ENCODE measurements at places on chromosomes 1 and 21. TPM values are rescaled to one million over a fixed set of nuclear protein-coding genes. Genes with fewer than 3 reads are reported as not detected.
A peak's percentile ranks its signal among the peaks of the same experiment; 100 is the strongest.

- no peak for DNase-seq
- no peaks in the 10 kb centered on the region for H3K36me3 ChIP-seq
- no peak overlapping the region for H3K4me3 ChIP-seq
- no peaks in the 10 kb centered on the region for H3K4me1 ChIP-seq
Observed at GRCh38 chr1:61233121-61233660, 150.8 kb downstream of the NFIA start.

GRCh38 chr1:86209346-86209745 lies 52.8 kb upstream of the COL24A1 start:
- H3K36me3 ChIP-seq, result no peaks in the 10 kb centered on the region
- H3K27me3 ChIP-seq, result no peaks in the 10 kb centered on the region
- H3K4me3 ChIP-seq, result no peak overlapping the region
- DNase-seq, result no peak
- H3K27ac ChIP-seq, result no peak overlapping the region
- no peaks in the 10 kb centered on the region for H3K4me1 ChIP-seq

The KLF18 gene
- total RNA-seq, result not detected

GRCh38 chr1:52792036-52792435 lies 50.5 kb upstream of the ZYG11A start:
- H3K27ac ChIP-seq, result no peak overlapping the region
- no peaks in the 10 kb centered on the region for H3K27me3 ChIP-seq
- no peak overlapping the region for H3K4me3 ChIP-seq
- H3K36me3 ChIP-seq, result no peaks in the 10 kb centered on the region
- DNase-seq, result no peak
- H3K4me1 ChIP-seq, result no peaks in the 10 kb centered on the region

The RCSD1 gene
- 95.7 TPM for total RNA-seq

GRCh38 chr1:146012703-146013558 lies 8.6 kb downstream of the HJV start:
- no peaks in the 10 kb centered on the region for H3K27me3 ChIP-seq
- H3K4me1 ChIP-seq, result no peaks in the 10 kb centered on the region
- no peak overlapping the region for H3K4me3 ChIP-seq
- no peaks in the 10 kb centered on the region for H3K36me3 ChIP-seq

- no peak overlapping the region for H3K27ac ChIP-seq
- DNase-seq, result no peak
- no peaks in the 10 kb centered on the region for H3K27me3 ChIP-seq
- no peaks in the 10 kb centered on the region for H3K4me1 ChIP-seq
- H3K36me3 ChIP-seq, result no peaks in the 10 kb centered on the region
Observed at GRCh38 chr1:183879966-183880365, 75.0 kb downstream of the RGL1 start.

- no peaks in the 10 kb centered on the region for H3K36me3 ChIP-seq
- H3K27ac ChIP-seq, result no peak overlapping the region
- no peaks in the 10 kb centered on the region for H3K4me1 ChIP-seq
Observed at GRCh38 chr1:234315091-234315541, 58.1 kb upstream of the COA6 start.

- no peak overlapping the region for H3K4me3 ChIP-seq
- no peaks in the 10 kb centered on the region for H3K27me3 ChIP-seq
- H3K27ac ChIP-seq, result no peak overlapping the region
- no peak for DNase-seq
- H3K4me1 ChIP-seq, result no peaks in the 10 kb centered on the region
- no peaks in the 10 kb centered on the region for H3K36me3 ChIP-seq
Observed at GRCh38 chr1:24080131-24080530, 31.8 kb downstream of the MYOM3 start.

The ATP1A4 gene
- not detected for total RNA-seq

DNA sequence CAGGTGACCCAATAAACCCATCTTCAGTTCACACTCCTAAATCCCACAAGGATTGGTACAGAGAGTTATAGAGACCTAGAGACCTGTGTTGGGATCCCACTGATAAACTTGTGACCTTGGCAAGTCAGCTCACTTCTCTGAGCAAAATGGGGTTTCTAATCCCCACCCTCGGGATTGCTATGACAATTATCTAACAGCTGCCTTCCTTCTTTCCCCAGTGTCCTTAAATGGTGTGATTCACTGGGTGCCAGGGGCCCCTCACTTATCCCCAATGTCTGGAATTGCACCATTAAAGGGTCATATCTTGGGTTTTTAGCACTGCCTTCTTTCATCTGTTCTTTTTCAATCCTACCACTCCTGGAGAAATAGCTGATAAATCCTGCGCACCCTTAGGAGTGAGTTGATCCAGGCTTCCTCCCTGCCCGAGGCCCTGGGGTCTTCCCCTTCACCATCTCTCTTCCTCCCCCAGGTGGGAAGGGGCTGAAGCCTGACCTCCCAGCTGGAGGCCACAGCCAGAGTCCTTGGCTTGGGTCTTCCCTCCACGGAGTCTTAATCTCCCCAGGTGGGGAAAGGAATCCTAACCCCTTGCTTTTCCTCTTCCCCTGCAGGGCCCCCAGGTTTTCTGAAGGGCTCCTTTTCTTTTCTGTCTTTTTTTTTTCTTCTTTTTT lies 39.7 kb downstream of the LACTBL1 start:
- no peaks in the 10 kb centered on the region for H3K27me3 ChIP-seq
- no peaks in the 10 kb centered on the region for H3K36me3 ChIP-seq
- no peak overlapping the region for H3K27ac ChIP-seq
- DNase-seq, result no peak

- H3K27me3 ChIP-seq, result no peaks in the 10 kb centered on the region
- peak overlapping the region; percentile 31 for H3K27ac ChIP-seq
- no peak for DNase-seq
- no peaks in the 10 kb centered on the region for H3K4me1 ChIP-seq
Observed at GRCh38 chr1:212638492-212639151, 30.1 kb downstream of the ATF3 start.

DNA sequence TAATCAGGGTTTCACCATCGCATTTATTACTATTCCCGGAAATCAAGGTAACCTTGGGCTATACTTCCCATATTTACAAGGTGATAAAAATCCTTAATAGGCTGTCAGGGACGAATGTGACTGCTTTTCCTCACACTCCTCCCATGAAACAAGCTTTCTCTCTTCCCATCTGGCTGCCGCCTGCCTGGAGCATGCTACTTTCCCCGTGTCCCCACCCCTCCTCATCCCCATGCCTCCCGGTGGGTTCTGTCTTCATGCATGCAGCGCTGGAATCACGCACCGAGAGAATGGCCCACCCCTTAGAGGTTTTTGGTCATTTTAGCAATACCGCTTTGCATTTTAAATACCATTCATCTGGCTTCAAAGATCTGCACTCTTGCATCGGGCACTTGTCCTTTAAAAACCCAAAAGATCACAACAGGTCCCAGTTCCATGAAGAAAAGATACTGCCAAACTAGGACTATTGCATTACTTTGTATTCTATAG lies 339.1 kb downstream of the NTNG1 start:
- H3K27me3 ChIP-seq, result no peaks in the 10 kb centered on the region
- no peak for DNase-seq
- no peaks in the 10 kb centered on the region for H3K36me3 ChIP-seq
- no peak overlapping the region for H3K27ac ChIP-seq

- DNase-seq, result no peak
- H3K36me3 ChIP-seq, result no peaks in the 10 kb centered on the region
- H3K27me3 ChIP-seq, result no peaks in the 10 kb centered on the region
- no peak overlapping the region for H3K27ac ChIP-seq
- H3K4me1 ChIP-seq, result no peaks in the 10 kb centered on the region
- H3K4me3 ChIP-seq, result no peak overlapping the region
Observed at GRCh38 chr1:197859024-197859423, 43.4 kb upstream of the C1orf53 start.

The INSRR gene
- not detected for total RNA-seq

- no peak for DNase-seq
- H3K27me3 ChIP-seq, result no peaks in the 10 kb centered on the region
- H3K36me3 ChIP-seq, result no peaks in the 10 kb centered on the region
- no peaks in the 10 kb centered on the region for H3K4me1 ChIP-seq
- no peak overlapping the region for H3K27ac ChIP-seq
Observed at GRCh38 chr1:92184632-92185031, 33.1 kb upstream of the C1orf146 start.

DNA sequence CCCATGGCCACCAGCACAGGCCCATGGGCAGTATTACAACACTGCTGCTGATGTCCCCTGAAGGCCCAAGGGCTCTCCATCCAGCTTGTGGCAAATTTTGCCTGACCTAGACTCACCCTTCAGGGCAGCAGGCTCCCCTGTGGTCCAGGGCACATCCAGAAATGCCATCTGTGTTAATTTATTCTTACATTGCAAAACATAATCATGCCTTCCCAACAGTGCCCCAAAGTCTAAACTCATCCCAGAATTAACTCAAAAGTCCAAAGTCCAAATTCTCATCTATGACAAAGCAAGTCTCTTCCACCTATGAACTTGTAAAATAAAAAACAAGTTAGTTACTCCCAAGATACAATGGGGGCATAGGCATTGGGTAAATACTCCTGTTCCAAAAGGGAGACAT lies 13.3 kb downstream of the VN1R5 start:
- H3K27ac ChIP-seq, result no peak overlapping the region
- DNase-seq, result no peak
- H3K4me3 ChIP-seq, result no peak overlapping the region

The CLCNKB gene
- total RNA-seq, result not detected

- DNase-seq, result peak; percentile 87
- no peaks in the 10 kb centered on the region for H3K4me1 ChIP-seq
- no peak overlapping the region for H3K27ac ChIP-seq
- no peak overlapping the region for H3K4me3 ChIP-seq
Observed at GRCh38 chr1:201530741-201531531, 8.0 kb upstream of the NAV1 start.

The HSD11B1 gene
- total RNA-seq, result not detected

DNA sequence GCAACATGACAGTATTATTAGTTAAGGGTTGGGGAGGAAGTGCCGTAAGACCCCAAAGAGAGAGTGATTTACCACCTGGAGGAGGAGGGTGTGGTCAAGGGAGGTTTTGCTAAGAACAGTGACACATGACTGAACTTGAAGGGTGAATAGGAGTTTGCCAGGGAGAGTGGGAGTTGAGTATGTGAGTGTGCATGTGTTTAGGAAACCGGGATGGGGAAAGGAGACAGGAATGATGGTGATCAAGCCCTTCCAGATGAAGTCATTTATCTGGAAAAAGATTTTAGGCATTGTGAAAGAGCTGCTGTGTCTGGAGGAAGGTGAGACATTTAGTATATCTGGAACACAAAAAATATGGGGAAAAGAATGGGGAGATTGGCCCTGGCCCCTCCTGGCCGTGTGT lies 28.1 kb upstream of the IL10 start:
- H3K36me3 ChIP-seq, result no peaks in the 10 kb centered on the region
- H3K27ac ChIP-seq, result no peak overlapping the region
- no peak for DNase-seq
- no peaks in the 10 kb centered on the region for H3K4me1 ChIP-seq

GRCh38 chr1:10210841-10211804 lies 753 bp downstream of the KIF1B start:
- no peaks in the 10 kb centered on the region for H3K27me3 ChIP-seq
- no peaks in the 10 kb centered on the region for H3K36me3 ChIP-seq
- no peaks in the 10 kb centered on the region for H3K4me1 ChIP-seq
- peak overlapping the region; percentile 86 for H3K27ac ChIP-seq
- peak overlapping the region; percentile 82 for H3K4me3 ChIP-seq

- H3K36me3 ChIP-seq, result no peaks in the 10 kb centered on the region
- peak overlapping the region; percentile 46 for H3K27ac ChIP-seq
- DNase-seq, result peak; percentile 87
- H3K27me3 ChIP-seq, result no peaks in the 10 kb centered on the region
- no peak overlapping the region for H3K4me3 ChIP-seq
Observed at GRCh38 chr21:42171091-42172053, 47.6 kb upstream of the ABCG1 start.

- no peaks in the 10 kb centered on the region for H3K4me1 ChIP-seq
- H3K36me3 ChIP-seq, result no peaks in the 10 kb centered on the region
- no peak overlapping the region for H3K27ac ChIP-seq
- DNase-seq, result no peak
- no peak overlapping the region for H3K4me3 ChIP-seq
Observed at GRCh38 chr1:94602802-94603625, 61.5 kb upstream of the F3 start.

The RBP7 gene
- not detected for total RNA-seq

GRCh38 chr1:245277276-245277675 lies 122.5 kb downstream of the KIF26B start:
- DNase-seq, result no peak
- no peaks in the 10 kb centered on the region for H3K36me3 ChIP-seq

GRCh38 chr1:172533513-172534151 lies 682 bp downstream of the SUCO start:
- no peaks in the 10 kb centered on the region for H3K36me3 ChIP-seq
- no peaks in the 10 kb centered on the region for H3K4me1 ChIP-seq
- H3K27ac ChIP-seq, result peak overlapping the region; percentile 99
- no peaks in the 10 kb centered on the region for H3K27me3 ChIP-seq

The NID1 gene
- total RNA-seq, result 64.6 TPM

The SPOCD1 gene
- total RNA-seq, result not detected

DNA sequence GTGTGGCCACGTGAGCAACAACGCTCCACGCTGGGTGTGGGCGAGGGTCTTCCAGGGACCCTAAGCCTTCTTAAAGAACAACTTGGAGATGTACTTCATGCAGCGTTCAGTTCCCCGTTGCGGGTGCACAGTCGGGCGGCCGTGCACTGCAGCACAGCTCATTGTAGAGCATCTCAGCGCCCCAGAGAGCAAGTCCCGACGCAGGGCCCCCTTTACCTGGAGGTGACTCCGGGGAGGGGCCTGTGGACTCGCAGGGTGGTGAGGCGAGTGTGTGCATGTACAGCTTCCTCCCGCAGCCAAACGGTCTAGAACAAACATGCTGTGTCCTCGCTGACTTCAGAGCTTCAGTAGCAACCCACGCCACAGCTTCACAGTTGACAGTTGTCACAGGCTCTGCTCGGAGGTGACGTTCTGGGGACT lies 19.5 kb downstream of the RRP1 start:
- peaks cover 21% of the 10 kb centered on the region for H3K4me1 ChIP-seq
- H3K27ac ChIP-seq, result no peak overlapping the region
- no peak overlapping the region for H3K4me3 ChIP-seq
- H3K36me3 ChIP-seq, result peaks cover under 1% of the 10 kb centered on the region

DNA sequence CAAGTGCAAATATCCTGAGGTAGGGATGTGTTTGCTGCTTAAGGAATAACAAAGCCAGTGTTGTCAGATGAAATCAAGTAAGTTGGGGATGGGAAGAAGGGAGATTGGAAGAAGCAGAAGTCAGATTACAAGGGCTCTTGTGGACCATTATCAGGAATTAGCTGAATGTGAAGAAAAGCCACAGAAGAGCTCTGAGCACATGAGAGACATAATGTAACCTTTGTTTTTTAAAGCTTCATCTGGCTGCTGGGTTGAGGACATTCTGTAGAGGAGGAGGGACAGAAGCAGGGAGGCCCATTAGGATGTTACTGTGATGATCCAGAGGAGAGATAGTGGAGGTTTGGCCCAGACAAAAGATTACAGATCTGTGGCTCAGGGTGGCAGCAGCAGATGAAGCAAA lies 111.7 kb downstream of the DUSP10 start:
- H3K27ac ChIP-seq, result no peak overlapping the region
- H3K4me1 ChIP-seq, result no peaks in the 10 kb centered on the region
- DNase-seq, result no peak
- H3K4me3 ChIP-seq, result no peak overlapping the region
- no peaks in the 10 kb centered on the region for H3K27me3 ChIP-seq
- no peaks in the 10 kb centered on the region for H3K36me3 ChIP-seq

- no peaks in the 10 kb centered on the region for H3K27me3 ChIP-seq
- no peaks in the 10 kb centered on the region for H3K36me3 ChIP-seq
- no peaks in the 10 kb centered on the region for H3K4me1 ChIP-seq
- H3K4me3 ChIP-seq, result no peak overlapping the region
- no peak for DNase-seq
Observed at GRCh38 chr1:17791055-17791390, 35.9 kb downstream of the ACTL8 start.

The RNU1-4 gene
- total RNA-seq, result under 0.01 TPM

The PODN gene
- total RNA-seq, result 32.2 TPM
